Prostate gland (tissue), 2 donors: ENCODE measurements at places on chromosomes 6 and 20. TPM values are rescaled to one million over a fixed set of nuclear protein-coding genes. Genes with fewer than 3 reads are reported as not detected.
A peak's percentile ranks its signal among the peaks of the same experiment; 100 is the strongest.

Gene MUC21
- total RNA-seq: 0.28 TPM

Gene CST1
- 1.2 TPM for total RNA-seq

Gene PAK5
- total RNA-seq: 1.9 TPM

DNA sequence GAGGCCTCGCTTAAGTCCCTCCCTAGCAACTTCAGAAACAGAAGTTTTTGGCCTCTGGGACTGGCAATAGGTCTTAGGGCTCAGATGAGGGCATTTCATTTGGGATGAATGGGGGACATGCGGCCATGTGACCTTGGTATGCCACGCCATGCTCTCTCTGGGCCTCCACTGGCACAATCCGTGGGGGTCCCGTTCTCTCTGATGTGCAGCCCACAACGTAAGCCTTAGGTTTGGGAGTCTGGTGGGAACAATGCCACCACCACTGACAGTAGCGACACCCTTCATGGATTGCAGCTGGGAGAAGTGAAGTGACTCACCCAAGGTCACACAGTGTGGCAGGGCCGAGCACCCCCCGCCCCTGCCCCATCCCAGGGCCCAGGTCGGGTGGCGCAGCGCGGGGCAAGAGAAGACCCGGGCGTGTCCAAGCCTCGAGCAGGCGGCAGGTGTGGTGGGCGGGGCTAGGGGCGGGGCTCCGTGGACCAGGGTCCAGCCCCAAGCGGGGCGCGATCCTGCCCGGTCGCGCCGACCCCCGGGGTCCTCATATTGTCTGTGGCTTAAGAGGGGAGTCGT, 864 bp upstream of the CEBPB start:
- no peak for DNase-seq

GRCh38 chr6:138250513-138251247, 32.4 kb upstream of the PBOV1 start:
- peak; percentile 77 for DNase-seq

DNA sequence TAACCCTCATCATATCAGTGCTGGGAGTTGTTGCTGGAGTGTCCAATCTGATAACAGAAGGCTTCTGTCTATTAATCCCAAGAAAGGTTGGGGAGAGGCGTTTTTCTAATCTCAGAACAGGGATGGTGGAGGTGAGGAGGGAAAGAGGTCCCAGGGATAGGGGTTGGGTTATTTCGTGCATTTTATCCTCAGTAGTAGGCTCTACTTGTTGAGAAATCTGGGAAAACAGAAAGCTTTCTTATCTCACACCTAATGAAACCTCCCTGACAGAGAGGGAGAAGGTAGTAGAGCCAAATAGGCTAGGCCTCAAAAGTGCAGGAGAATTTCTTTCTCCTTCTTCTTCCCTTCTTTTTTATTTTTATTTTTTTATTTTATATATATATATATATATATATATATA, 281.8 kb upstream of the MAP3K7 start:
- no peak for DNase-seq

DNA sequence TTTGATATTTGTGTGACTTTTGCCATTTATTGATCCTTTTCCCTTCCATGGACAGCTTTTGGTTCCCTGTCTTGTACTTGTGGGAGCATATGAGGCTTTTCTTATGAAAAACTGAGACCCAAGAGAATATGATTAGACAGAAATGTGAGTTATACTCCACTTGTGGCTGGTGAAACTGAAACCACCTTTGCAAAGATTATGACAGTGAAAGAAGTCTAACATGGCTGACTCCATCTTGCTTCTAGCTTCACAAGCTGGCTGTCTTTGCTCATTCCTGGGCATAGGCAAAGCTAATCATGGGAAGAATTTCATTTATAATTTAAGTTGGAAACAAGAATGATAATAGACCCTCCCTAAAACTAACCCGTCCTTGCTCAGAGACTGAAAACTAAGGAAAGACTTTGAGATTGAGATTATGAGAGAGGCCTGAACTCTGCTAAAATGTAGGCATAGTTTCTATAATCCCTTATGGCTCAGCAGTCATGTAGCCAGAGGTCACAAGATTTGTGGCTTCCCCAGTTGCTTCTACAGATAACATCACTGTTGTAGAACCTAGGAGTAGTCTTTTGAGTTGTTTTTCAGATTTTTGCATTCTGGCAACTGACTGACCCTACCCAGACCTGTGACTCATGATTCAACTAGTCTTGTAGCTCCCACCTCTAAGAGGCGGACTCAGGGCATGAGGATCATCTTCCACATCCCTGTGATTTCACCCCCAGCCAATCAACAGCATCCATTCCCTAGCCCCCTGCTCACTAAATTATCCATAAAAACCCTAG, 50.9 kb upstream of the CD2AP start:
- no peak for DNase-seq
